ENCODE measurements at places on chromosomes 2 and 18.

- no peak for DNase-seq
Measured at GRCh38 chr2:29520001-29520400, 401.4 kb downstream of the ALK start.

DNA sequence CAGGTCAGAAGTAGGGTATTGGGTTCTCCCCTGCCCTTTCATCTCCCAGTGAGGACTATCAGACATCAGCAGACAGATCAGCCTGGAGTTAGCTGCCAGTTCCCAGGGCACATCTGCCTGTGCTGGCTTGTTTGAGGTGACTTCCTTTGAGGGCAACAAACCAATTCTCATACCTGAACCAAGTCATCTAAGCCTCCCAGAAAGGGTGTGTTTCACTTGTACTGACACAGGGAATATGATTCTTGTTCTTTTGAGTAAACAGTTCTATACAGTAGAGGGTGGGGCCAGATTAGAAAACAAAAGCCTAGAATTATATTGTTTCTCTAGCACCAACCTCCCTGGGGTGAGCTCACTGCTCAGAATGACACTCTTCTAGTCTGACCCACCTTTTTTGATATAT, 591.9 kb downstream of the SLC4A3 start:
- DNase-seq: no peak

DNA sequence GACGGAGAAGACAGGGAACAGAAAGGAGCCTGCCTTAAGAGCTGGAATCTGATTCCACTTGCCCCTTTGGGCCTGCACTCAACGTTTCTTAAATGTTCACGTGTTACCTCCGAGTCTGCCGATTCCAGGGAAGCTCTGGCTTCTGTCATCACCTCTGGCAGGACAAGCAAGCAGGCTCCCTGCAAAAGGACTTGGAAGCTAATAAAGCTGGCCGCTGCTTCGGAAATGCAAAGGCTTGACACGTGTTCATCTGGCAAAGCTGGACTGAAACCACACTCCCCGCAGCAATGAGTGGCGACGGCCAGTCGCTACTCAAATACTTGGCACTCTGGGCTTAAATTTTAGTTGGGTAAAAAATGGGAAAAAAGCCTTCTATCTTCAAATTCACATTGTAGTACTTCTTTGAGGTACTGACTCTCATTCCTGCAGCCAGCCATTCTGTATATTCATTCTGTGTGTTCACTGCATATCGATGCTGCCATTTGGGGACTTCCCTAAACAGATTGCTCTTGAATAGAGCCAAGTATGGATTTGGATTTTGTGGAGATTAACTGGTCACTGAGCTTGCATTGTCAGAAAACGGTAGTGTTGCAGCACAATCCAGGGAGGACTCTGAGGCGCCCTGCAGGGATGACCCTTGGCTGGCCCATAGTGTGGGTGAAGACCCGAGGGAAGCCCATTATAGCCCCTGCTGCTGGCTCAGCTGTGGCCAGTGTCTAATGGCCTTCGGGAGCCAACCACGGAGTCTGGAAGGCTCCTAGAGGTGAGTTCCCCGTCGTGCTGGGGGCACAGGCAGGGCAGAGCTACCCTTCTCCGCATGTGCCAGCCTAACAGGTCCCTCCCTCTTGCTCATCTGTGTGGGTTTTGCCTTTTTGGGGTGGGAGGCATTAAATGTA, 231.5 kb downstream of the PRKCE start:
- DNase-seq: no peak

GRCh38 chr18:50742952-50743351, 76.9 kb downstream of the MRO start:
- no peak for DNase-seq

Data from stimulated activated CD4-positive, alpha-beta T cell treated with anti-CD3 and anti-CD28 coated beads, Interleukin-1b, Interleukin-23, amount 100 ng/mL, for 48 hours (primary cell).